Iris pigment epithelial cell (primary cell): ENCODE measurements at places on chromosomes 1 and 21.
A peak's percentile ranks its signal among the peaks of the same experiment; 100 is the strongest.

GRCh38 chr1:226602186-226603021 lies 53.8 kb downstream of the STUM start:
- peak; percentile 46 for DNase-seq

GRCh38 chr1:4117196-4117595 lies 217.1 kb upstream of the C1orf174 start:
- no peak for DNase-seq

DNA sequence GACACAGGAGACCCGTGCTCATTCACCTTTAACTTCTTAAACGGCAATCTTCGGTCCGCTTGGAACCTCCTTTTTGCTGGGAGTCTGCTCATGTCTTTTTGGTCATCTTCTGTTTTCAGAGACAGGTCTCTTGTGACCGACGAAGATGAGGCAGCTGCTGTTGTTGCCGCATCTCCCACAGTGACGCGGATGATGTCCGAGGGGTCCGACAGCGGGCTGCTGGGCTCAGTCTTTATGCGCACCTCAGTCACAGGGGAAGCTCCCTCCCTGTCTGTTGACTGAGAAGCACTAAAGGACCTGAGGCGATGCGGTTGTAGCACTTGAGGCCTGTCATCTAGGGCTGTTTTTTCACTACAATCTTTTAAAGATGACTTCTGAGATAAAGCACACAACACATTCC lies 17.6 kb downstream of the ZBTB21 start:
- DNase-seq, result no peak

GRCh38 chr1:151590961-151591360 lies 20.9 kb upstream of the SNX27 start:
- DNase-seq, result no peak

GRCh38 chr1:7783178-7783711 lies 846 bp upstream of the PER3 start:
- peak; percentile 16 for DNase-seq

- no peak for DNase-seq
These were observed 189.1 kb upstream of the RNPC3 start for GRCh38 chr1:103336408-103336807.

GRCh38 chr1:43598622-43599021 lies 51.3 kb upstream of the KDM4A start:
- no peak for DNase-seq

- DNase-seq, result no peak
These were observed 110.9 kb downstream of the ESRRG start for GRCh38 chr1:216612291-216612690.

- peak; percentile 54 for DNase-seq
These were observed at the start of gene DNM3 for GRCh38 chr1:171841050-171841910. Gene DNM3, plus strand, starts transcription at chr1:171841498. Its CDS starts 159 bp downstream, at chr1:171841657.

GRCh38 chr1:155014709-155015508 lies 12.3 kb downstream of the ZBTB7B start:
- DNase-seq, result no peak

- peak; percentile 81 for DNase-seq
These were observed 63.3 kb downstream of the FGGY start for GRCh38 chr1:59360170-59360569.

GRCh38 chr1:215599418-215600074 lies 32.4 kb downstream of the KCTD3 start:
- DNase-seq, result peak; percentile 81

DNA sequence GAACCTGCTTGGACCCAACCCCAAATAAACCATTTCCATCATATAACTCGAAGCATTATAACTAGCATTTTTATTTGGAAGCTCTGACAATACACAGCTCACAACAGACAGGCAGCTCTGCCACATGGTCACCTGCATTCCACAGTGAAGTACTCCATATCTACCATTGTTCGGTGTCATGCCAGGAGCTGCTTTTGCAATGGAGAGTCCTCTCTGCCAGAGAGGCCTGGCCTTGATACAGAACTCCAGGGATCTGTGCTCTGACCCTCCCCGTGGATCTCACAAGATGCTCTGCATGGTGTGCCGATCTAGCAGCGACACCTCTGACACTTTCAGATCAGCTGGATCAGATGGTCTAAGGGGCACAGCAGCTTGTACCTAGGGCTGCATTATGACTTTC lies 109.6 kb downstream of the SYF2 start:
- no peak for DNase-seq

GRCh38 chr1:21633992-21634805 lies 35.0 kb downstream of the RAP1GAP start:
- DNase-seq, result no peak

DNA sequence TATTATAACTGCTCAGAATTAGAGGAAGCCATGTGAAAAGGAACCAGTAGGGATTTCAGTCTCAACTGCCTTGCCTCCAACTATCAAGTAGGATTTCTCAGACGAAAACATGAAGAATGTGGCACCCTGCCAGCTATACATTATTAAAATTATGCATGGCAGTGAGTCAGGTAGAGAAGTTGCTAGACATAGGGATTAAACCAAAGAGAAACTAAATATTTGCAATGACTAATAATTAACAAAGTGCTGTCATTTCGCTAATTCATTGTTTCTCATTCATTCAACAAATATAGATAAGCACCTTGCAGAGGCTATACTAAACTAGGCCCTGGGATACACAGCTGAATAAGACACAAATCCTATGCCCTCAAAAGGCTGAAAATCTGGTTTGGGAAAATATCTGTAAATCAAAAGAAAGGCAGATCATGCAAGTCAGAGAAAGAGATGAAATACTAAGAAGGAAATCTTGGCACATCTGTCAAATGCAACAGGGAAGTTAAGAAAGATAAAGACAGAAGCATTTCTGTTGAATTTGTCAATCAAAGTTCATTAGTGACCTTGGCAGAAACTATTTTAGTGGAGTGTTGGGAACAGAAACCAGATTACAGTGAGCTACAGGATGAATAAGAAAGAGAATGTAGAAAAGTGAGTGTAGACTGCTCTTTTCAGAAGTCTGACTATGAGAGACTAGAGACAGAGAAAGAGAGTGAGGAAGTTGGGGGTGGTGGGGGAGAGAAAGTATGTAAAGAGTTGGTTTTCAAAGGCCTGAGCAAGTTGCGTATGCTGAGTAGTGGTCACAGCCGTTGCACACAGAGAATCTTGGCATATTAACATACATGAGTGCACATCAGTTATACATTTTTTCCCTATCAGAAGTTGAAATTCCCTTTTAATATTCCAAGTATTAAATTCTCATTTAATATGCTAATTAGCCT lies 14.7 kb upstream of the NBPF11 start:
- DNase-seq, result no peak

GRCh38 chr1:119713039-119713748 lies 1.5 kb downstream of the PHGDH start:
- DNase-seq, result peak; percentile 17

- DNase-seq, result peak; percentile 54
These were observed 114.6 kb downstream of the TNFSF18 start for GRCh38 chr1:172936088-172936645.

GRCh38 chr1:90322186-90322585 lies 327.3 kb downstream of the ZNF326 start:
- no peak for DNase-seq

GRCh38 chr1:4825800-4826450 lies 171.5 kb downstream of the AJAP1 start:
- DNase-seq, result peak; percentile 1

- no peak for DNase-seq
These were observed 5.3 kb downstream of the CELSR2 start for GRCh38 chr1:109254621-109255096.

- DNase-seq, result peak; percentile 80
These were observed 11.9 kb downstream of the ECE1 start for GRCh38 chr1:21278208-21278859.

DNA sequence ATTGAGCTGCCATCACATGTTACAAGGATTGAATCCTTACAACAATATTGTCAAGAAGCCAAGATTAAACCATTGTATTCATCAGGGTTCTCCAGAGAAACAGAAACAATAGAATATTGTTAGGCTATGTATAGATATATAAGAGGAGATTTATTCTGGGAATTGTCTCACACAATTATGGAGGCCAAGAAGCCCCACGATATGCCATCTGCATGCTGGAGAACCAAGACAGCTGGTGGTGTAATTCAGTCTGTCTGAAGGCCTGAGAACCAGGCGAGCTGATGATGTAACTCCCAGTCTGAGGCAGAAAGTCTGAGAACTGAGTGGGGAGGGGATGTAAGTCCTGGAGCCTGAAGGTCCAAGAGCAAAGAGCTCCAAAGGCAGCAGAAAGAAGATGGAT lies 14.5 kb upstream of the TTF2 start:
- no peak for DNase-seq

GRCh38 chr21:15826908-15827601 lies 97.3 kb downstream of the USP25 start:
- no peak for DNase-seq

DNA sequence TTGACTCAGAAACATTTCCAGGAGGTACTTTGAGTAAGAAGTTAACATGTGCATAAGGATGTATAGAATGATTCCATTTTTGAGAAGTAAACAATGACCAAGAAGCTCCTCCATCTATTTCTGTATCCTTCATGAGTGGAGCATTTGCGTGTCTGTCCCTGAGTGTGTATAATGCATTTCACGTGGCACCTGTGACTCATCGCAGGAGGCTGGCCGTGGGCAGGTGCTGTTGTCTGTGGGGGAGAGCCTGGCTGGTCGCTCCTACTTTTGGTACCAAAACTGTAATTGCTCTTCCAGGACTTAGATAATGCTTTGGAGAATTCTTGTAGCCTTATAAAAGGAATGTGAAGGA lies 16.5 kb downstream of the SLC37A1 start:
- no peak for DNase-seq

DNA sequence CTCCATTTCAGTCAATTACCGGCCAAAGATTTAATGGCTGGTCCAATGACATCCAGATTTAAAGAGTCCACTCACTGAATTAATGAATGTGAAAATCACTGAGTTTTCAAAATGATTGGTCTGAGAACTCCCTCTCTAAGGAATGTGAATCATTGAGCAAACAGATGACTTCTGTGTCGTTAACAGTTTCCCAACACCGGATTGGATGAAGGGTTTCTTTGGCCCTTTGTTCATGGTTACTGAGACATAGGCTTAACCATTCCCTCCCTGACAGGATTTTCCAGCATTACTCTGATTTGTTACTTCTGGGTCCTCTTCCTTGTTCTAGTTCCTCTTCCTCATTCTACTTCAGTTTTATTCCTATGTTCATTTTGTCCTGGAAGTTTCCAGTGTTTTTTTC lies 1.5 kb upstream of the CLDN17 start:
- DNase-seq, result no peak

GRCh38 chr1:231808990-231809389 lies 182.4 kb downstream of the DISC1 start:
- DNase-seq, result peak; percentile 49

DNA sequence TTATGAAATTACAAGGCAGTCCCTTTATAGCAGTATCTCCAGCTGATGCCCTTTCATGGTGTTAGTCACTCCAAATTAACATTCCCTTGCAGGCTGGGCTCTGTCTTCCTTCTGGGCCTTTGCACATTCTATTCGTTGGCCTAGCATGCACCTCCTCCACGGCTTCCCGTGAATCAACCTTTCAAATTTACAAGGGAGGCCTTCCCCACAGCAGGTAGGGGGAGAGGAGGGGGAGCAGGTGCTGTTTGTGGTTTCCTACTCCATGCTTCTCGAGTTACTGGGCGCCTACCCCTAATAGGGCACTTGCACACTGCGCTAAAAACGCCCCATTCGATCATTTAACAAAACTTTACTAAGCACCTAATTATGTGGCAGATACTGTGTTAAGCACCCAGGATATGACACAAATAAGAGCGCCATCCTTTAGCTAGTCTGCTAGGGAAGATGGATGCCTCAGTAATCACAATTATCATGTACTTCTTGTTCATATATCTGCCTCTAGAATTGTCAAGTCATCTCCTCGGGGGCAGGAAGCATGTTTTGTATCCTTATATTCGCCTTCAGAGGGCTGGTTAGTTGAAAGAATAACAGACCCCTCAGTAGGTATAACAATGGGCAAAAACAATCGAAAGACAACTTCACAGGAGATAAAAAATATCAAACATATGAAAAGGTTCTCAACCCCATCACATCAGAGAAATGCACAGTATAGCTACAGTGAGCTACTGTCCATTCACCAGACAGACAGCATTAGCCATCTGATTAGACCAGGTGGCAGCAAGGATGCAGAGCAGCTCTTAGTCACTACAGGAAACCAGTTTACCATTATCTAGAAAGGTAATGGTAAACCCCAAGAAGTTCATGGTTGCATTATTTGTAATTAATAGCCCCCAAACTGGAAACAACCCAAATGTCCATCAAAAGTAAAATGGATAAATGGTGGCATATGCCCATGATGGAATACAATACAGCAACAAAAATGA lies 1.7 kb upstream of the ADAR start:
- DNase-seq, result no peak

- no peak for DNase-seq
These were observed 11.9 kb downstream of the FASLG start for GRCh38 chr1:172670791-172671190.

DNA sequence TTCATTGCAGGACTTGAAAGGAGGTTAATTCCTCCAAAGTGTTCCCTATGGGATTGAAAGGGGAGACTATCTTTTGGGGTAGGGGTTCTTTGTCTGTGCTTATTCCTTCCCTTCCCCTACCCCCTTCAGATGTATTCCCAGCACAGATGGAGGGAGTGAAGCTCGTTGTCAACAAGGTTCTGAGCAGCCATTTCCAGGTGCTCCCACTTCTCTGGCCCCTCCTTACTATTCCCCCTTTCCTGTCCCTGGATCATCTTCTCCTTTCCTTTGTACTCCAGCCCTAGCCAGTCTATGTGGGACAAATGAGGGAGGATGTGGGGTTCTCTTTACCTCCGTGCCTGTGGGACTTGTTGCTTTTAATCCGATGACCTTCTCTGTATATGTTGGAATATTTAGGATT lies 899 bp downstream of the TOMM40L start:
- DNase-seq, result no peak

DNA sequence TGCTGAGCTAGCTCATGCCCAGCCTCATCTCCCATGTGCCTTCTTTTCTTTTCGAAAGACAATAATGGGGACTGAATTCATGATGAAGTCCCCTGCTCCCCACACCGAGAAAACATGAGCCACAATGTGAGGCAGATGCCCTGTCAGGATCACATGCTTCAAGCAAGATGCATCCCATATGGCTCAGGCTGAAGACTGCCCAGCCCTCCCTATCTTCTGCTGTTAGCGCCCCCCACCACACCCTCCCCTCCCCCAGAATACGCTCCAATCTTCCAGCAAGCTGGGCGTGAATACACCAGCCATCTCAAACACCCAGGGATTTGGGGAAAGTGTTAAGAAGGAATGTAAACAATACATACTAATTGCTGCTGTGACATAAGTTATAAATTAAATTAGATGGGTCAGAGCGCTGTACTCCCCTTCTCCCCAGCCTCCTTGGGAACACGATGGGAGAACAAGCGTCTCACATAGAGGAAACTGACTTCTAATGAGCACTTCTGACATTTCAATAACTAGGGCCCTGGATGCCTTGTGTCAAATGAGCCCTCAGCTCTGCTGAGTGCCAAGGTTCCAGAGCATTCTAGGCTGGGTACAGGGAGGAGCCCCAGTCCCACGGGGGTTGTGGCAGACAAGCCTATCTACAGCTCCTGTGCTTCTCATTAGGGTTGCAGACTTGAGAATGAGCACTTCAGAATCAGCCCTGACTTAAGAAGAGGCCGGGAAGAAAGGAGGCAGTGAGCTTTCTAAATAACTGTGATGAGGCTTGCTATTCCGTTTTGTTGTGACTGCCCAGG lies 55.6 kb downstream of the TNR start:
- DNase-seq, result no peak

- peak; percentile 29 for DNase-seq
These were observed 58.8 kb downstream of the CLIC4 start for GRCh38 chr1:24803987-24804530.

- peak; percentile 43 for DNase-seq
These were observed 4.4 kb upstream of the MPZL1 start for GRCh38 chr1:167717351-167717750.

GRCh38 chr1:174982971-174983689 lies 16.6 kb upstream of the CACYBP start:
- peak; percentile 57 for DNase-seq
